ENCODE measurements at places on chromosomes 5 and 9.

DNA sequence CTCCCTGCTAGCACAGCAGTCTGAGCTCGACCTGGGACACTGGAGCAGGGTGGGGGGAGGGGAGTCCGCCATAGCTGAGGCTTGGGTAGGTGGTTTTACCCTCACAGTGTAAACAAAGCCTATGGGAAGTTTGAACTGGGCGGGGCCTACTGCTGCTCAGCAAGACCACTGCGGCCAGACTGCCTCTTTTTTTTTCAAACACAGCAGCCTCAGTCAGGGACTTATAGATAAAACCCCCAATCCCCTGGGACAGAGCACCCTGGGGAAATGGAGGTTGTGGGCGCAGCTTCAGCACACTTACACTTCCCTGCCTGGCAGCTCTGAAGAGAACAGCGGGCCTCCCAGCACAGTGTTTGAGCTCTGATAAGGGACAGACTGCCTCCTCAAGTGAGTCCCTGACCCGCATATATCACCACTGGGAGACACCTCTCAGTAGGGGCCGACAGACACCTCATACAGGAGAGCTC is 151.1 kb upstream of the APC start:
- no peak for DNase-seq

DNA sequence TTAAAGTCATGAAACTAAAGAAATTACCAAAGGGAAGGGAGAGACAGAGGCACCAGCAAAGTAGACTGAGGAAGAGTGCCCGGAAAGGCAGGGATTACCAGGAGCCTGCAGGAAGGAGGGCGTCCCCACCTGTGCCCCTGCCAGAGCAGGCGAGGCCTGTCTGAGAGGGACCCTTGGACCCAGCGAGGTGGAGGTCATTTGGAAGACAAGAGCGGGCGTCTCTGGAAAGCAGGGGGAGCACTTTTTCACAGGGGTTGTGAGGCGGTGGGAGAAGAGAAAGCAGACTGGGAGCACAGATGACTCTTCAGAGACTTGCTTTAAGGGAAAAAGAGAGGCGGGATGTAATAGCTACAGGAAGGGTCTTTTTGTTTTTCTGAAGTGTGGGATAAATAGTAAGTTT is 27.5 kb upstream of the SLC2A8 start:
- no peak for DNase-seq

DNA sequence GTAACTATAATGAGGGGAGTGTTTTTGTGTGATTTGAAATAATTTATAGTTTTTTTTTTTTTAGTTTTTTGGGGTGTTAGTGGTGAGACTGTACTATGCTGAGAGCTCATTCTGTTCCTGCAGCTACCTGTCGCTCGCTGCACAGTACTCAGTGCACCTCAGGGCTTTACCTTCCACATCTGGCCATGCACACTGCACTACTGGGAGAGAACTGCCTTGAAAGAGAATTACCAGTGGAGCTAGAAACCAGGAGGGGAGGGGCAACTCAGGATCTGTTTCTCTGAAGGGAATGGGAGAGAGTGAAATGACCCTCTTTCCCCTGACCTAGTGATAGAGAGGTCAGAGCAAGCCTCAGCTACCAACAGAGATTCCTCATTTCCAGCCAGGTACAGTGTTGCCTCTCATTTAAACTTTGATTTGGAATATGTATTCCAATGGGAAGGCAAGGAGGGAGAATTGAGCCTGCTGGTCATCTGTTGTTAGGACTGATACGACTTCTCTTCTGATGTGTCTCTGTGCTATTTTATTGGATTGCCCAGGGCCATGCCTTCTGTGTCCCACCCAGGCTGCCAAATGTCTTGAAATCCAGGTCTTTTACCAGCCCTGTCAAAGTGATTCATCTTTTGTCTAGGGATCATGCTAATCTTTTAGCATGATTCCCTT is 8.9 kb downstream of the ATG10 start:
- DNase-seq, result no peak

- DNase-seq, result no peak
Measured at GRCh38 chr5:138033907-138034306, 1.0 kb upstream of the FAM13B start.

GRCh38 chr9:88783711-88784083 is 207.6 kb upstream of the S1PR3 start:
- no peak for DNase-seq

- DNase-seq, result no peak
Measured at GRCh38 chr5:44614845-44615244, 193.9 kb upstream of the MRPS30 start.

GRCh38 chr9:121368138-121368522 is 1.9 kb downstream of the STOM start:
- no peak for DNase-seq

DNA sequence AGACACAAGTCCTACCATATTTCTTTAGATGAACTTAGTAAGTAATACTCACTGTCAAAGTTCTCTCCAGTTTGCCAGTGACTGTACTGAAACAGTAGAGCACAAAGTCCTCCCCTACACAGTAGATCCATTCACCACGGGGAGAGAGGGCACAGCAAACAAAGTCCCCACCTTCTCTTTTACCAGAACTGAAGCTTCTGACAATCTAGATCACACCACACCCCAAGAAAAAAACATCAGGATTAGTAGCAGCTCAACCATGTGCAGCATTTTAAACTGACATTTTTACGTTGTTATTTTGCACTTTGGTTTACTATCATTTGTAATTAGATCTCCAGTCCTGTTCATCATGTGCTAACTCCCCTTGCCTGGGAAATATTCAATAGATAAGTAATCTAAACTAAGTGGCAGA is 23.0 kb downstream of the DNAJA1 start:
- no peak for DNase-seq

DNA sequence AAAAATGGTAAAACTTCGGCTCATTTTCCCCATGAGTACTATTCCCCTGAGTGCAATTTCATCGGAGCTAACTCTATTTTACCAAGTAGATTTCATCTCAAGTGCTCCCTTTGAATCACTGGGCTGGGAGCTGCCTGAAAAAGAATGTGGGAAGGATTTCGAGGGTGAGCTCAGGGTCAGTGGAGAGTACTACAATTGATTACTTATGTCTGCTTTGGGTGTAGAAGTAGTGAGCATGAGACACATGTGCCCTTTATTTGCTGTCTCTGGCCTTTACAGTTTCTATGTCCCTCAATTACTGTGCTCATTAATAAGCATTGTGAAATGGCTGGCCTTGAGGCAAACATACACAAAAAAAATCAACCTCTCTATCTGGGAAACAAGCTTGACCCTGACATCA is 172.7 kb upstream of the RFX3 start:
- no peak for DNase-seq

- DNase-seq, result no peak
Measured at GRCh38 chr9:109789971-109790370, 10.0 kb downstream of the PALM2AKAP2 start.

- DNase-seq, result no peak
Measured at GRCh38 chr5:33556330-33557328, 115.9 kb downstream of the TARS1 start.

DNA sequence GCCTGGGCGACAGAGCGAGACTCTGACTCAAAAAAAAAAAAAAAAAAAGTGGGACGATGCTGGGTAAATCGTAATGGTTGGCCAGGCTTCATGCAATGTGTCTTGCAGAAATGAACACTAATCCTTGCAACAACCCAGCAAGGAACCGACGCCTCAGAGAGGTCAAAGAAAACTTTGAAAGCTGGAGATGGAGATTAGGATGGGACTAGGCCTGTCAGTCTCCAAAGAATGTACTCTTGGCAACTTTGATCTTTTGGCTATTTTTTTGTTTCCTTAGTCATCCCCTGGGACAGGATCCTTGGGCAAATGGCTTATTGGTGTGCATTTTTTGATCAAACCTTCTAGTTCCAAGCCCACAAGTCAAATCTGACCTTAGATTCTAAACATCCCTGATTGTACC is 10.6 kb upstream of the PWWP2A start:
- DNase-seq, result no peak

DNA sequence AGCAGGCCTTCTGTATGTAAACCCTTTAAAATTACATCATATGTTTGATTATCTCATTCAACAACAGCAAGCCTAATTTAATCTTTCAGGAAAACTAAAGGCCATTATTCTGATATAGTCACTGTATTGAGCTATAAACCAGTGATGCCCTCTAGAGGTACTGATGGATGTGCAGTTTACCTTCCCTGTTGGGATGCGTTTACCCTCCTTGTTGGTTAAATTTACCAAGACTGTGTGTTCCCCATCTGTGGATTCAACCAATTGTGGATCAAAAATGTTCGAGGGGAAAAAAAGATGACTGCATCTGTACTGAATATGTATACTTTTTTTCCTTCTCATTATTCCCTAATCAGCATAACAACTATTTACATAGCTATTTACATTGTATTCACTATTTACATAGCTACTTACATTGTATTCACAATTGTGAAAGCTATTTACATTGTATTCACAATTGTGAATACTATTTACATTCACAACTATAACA is 3.7 kb upstream of the BAAT start:
- no peak for DNase-seq

GRCh38 chr9:90441814-90442213 is 200.8 kb downstream of the DIRAS2 start:
- no peak for DNase-seq

GRCh38 chr5:159353661-159354252 is 23.5 kb upstream of the IL12B start:
- no peak for DNase-seq

- DNase-seq, result no peak
Measured at GRCh38 chr5:123790226-123790625, 278.2 kb downstream of the CSNK1G3 start.

- no peak for DNase-seq
Measured at GRCh38 chr5:138981586-138981985, 106.5 kb upstream of the LRRTM2 start.

DNA sequence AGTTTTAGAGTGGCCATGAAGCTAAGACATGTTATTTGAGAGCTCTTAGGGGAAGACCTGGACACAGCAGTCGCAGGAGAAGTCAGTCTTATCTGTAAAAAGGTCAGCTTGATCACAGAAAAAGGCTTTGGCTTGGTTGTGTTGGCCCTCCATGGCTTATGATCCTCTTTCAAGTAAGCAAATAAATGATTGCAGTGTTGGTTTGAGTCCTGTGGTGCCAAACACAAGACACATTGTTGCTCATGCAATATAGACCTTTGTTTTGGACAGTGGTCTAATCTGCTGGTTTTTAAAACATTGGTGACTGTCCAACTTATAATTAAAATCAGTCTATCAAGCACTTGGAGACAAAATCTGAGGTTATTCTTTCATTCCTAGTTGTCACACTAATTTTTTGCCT is 54.0 kb downstream of the DOCK8 start:
- DNase-seq, result no peak

All from left ventricle myocardium superior (tissue), 1 donor.